NCI-H2081 (cell line): ENCODE measurements at places on chromosomes 7 and 10.
A peak's percentile ranks its signal among the peaks of the same experiment; 100 is the strongest.

- no peak for DNase-seq
Measured at GRCh38 chr7:21327422-21328409, 100.2 kb upstream of the SP4 start.

DNA sequence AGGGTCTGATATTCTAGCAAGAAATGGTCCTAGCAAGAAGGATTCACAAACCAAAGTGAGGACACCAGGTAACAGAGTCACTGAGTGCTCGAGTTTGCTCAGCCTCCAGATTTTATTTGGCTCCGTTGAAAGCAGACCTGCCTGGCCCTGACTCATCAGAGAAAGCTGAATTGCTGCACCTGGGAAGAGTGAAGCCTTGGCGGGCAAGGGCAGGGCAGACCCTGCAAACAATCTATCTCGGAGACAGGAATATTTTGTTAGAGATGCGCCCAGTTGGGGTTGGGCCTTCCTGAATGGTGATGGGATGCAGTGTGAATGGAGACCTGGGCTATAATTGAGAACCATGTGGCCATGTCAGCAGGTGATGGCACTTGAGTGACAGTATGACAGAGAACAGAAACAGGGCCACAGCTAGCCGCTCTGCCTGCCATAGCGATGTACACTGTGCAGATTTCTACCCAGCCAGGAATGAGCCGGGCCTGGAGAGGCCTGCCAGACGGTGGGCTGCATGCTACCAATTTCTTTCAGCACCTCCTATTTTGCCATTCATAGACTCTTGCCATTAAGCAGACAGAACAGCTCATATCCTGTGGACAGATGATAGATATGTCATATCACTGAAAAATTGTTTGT, 744.2 kb downstream of the LRMDA start:
- DNase-seq = no peak

GRCh38 chr10:3889961-3890522, 105.0 kb upstream of the KLF6 start:
- no peak for DNase-seq

GRCh38 chr7:155450970-155451801, 6.7 kb upstream of the EN2 start:
- no peak for DNase-seq

- no peak for DNase-seq
Measured at GRCh38 chr7:66256281-66256680, 51.1 kb downstream of the TPST1 start.

- DNase-seq = no peak
Measured at GRCh38 chr7:84477786-84478478, 283.3 kb upstream of the SEMA3A start.

GRCh38 chr10:34462056-34462455, 353.0 kb downstream of the PARD3 start:
- DNase-seq = no peak

- DNase-seq = no peak
Measured at GRCh38 chr10:43118631-43119415, 19.4 kb upstream of the CSGALNACT2 start.

DNA sequence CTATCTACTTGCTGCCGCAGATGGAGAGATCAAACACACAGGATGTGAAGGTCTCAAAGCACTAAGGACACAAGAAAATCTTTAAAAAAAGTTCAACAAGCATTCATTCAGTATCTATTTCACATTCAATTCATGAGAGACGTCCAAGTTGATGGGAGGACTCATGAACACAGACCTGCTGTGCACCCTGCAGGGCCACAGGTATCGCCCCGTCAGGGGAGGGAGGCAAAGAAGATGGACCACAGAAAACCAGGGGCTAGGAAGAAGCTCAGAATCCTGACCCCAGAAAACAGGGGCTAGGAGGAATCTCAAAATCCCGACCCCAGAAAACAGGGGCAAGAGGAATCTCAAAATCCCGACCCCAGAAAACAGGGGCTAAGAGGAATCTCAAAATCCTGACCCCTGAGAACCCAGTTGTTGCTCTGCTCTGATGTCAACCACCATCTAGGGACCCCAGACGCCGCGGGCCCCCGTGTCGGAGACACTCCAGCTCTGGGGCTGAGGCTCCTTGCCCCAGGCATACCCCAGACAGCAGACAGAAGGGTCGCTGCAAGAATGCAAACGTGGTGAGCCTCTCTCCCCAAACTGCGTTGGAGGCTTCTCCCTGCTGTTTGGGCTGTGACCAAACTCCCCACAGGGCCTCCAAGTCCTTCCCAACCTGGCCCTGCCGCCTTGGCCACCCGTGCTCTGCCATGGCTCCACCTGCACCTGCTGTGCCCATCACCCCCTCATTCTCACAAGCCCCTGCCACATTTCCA, 197.6 kb downstream of the DIP2C start:
- no peak for DNase-seq

DNA sequence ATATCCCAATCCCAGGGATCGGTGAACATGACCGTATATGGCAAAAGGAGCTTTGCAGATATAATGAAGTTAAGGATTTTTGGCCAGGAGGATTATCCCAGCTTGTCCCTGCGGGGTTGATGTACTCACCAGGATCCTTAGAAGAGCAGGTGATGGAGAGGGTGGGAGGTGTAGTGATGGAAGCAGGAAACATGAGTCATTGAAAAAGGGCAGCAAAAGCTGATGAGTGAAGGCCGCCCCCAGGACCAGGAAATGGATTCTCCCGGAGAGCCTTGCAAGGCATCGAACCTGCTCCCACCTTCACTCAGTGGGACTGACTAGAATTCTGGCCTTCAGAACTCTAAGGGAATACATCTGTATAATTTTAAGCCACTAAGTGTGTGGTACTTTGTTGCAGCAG, 5.2 kb upstream of the NUPR2 start:
- no peak for DNase-seq

GRCh38 chr7:156576216-156577058, 64.1 kb upstream of the RNF32 start:
- no peak for DNase-seq

DNA sequence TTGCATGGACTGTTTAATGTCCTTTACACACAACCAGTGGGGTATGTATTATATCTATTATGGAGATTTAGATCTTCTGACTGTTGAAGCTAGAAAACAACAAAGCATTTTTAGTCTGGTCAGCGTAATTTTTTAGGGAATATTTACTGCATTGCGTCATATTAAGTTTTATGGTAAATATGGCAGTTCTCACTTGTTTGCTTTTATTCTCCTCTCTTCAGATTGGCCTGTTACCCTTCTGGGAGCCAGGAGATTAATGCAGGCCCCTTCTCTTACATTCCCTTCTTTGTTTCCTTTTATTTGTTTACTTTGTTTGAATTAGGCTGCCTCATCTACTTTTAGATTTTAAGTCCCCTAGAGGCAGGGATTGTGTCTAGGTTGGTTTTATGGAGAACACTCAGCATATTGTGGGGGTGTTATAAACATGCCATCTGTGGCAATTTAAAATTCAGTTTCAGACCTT, 13.8 kb downstream of the UBE2D1 start:
- DNase-seq = no peak

- DNase-seq = no peak
Measured at GRCh38 chr10:113022265-113022664, 72.2 kb downstream of the TCF7L2 start.

- no peak for DNase-seq
Measured at GRCh38 chr7:24896031-24896501, 83.9 kb downstream of the OSBPL3 start.

GRCh38 chr10:28480628-28480965, 52.3 kb upstream of the WAC start:
- DNase-seq = no peak

- no peak for DNase-seq
Measured at GRCh38 chr10:11605807-11606408, 5.5 kb downstream of the USP6NL start.

- no peak for DNase-seq
Measured at GRCh38 chr7:16712916-16713315, 40.6 kb upstream of the TSPAN13 start.

DNA sequence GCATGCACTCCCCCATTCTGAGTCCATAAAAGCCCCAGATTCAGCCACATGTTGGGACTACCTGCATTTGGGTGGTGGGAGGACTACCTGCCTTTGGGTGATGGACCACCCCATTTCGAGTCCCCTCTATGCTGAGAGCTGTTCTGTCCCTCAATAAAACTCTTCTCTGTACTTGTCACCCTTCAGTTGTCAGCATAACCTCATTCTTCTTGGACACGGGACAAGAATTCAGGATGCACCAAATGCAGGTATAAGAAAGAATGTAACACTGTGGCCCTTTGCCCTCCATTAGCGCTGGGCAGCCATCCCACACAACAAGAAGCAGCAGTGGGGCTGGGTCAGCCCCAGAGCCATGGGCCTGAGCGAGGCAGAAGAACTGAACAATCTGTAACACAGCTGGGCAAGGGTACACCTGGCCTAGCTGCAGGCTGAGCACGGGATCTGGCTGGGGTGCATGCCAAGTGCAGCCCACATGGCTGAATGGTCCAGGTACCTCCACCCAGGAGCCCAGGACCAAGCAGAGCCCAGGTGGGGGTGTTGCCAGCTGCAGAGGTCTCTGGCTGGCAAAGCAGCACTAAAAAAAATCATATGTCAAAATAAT, 1344.3 kb upstream of the LRRTM3 start:
- DNase-seq = no peak

DNA sequence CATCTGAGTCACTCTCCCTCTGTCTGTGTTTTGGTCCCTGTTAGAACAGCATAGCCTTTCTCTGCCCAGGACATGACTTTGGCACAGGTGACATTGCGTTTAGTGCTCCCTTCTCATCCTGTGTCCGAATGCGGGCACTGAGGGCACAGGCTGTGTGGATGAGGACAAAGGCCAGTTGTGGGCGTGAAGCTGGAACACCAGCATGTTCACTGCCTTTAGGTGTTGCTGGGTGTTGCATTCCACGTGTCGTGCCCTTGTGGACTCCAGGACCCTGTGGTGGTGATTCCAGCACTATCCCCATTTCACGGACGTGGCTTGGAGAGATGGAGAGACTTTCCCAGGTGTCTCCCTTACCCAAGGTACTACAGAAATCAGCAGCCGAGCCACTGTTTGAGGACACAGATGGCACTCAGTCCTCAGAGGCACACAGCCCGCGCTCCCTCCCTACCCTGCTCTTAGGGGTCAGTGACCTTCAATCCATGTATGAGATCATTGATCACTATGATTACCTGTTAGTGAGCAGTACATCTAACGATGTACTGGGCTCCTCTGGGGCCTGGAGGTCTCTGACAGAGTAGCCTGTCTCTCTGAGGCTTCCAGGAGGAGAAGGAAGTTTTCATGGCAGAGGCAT, 917 bp upstream of the CNPY1 start:
- DNase-seq = no peak

DNA sequence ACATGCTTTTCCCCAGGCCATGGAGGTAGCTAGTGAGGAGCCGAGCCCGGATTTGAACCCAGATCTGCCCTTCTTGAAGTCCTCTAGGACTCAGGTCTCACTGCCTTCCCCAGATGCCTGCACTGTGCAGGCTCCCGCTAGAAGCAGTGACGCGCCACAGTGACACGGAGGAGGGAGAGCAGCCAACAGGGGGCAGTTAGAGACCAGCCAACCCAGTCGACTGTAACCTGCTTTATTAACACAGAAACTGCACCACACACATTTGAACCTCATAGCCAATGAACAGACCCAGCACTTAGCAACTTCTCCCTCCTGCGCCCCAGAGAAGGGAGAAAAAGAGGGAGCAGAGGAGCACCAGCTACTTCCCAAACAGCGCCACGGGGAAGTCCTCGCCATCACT, 27.4 kb downstream of the PILRA start:
- DNase-seq = no peak

DNA sequence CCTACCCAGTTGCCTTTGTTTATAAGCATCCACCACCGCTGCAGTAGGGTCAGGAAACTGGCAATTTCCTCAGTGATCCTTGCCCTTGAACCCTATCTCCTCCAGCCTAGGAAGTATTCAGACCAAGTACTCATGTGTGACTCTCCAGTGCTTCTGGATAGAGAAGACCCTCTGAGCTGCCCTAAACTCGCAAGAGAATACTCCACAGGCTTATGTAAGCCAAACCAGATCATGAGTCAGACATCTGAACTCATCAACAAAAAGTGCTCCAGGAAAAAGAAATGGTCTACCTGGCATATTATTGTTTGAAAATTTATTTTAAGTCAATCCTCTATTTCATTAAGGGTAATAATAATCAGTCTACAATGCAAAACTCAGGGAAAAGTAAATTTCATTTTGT, 101.3 kb downstream of the KAT6B start:
- DNase-seq = no peak

GRCh38 chr7:87330942-87331341, 14.5 kb upstream of the CROT start:
- no peak for DNase-seq

- no peak for DNase-seq
Measured at GRCh38 chr7:74483402-74484336, 30.0 kb downstream of the GTF2IRD1 start.

- DNase-seq = no peak
Measured at GRCh38 chr7:47905076-47905920, 43.0 kb downstream of the PKD1L1 start.

GRCh38 chr10:125156739-125157480, 3.5 kb downstream of the CTBP2 start:
- peak; percentile 23 for DNase-seq

DNA sequence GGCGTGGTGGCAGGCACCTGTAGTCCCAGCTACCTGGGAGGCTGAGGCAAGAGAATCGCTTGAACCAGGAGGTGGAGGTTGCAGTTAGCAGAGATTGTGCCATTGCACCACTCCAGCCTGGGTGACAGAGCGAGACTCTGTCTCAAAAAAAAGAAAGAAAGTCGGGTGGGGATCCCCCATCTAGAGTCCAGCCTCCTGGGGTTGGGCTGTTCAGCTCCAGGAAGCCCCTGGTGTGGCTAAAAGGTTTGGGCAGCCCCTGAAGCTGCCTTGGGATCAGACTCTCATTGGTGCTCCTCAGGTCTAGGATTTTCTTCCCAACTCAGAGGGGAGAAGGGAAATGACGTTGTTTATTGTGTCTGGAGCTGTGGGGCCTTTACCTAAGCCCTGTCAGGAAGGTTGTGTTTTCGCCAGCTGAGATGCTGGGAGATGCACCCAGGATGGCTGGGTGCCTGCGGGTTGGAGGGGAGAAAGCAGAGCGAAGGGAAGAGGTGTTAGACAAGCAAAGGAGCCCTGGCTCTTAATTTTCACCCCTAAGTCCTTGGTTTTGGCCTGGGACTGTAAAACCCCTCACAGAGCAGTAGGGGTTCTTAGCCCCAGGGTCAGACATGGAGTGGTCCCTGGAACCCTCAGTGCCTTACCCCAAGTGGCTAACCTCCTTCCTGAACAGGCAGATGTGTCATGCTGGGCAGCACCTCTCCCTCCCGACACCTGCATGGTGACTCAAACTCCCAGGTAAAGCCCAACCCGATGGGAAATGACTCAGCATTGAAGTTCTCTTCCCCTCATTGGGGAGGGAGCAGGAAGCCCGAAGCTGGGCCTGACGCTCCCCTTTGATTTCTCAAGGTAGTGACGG, 21.1 kb downstream of the PLAU start:
- DNase-seq = no peak

GRCh38 chr10:10946801-10947200, 70.9 kb upstream of the CELF2 start:
- DNase-seq = no peak

GRCh38 chr7:98399890-98400541, 874 bp downstream of the BAIAP2L1 start:
- no peak for DNase-seq

DNA sequence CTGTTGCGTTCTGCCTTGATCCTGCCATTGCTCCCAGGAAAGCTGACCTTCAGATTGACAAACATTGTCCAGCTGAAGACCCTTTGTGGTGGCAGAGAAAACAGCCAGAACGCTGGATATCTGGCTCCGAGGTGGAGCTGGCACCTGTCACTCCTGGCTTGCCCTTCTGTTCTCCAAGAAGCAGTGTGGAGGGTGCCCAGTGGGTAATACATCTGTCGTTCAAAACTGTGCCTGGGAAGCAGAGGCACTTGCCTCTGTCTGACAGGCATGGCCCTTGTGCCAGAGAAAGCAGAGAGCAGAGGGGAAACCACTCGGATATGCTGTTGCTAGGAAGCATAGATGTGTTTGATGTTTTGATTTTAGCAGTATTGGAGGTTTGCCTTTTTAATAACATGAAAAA, 231.4 kb downstream of the BMPER start:
- no peak for DNase-seq
